Activated CD8-positive, alpha-beta memory T cell treated with anti-CD3 and anti-CD28 coated beads for 1 hour (primary cell): ENCODE measurements at places on chromosomes 13 and 19.
A peak's percentile ranks its signal among the peaks of the same experiment; 100 is the strongest.

GRCh38 chr13:99123101-99124045 is 77.3 kb upstream of the UBAC2 start:
- no peak for DNase-seq

DNA sequence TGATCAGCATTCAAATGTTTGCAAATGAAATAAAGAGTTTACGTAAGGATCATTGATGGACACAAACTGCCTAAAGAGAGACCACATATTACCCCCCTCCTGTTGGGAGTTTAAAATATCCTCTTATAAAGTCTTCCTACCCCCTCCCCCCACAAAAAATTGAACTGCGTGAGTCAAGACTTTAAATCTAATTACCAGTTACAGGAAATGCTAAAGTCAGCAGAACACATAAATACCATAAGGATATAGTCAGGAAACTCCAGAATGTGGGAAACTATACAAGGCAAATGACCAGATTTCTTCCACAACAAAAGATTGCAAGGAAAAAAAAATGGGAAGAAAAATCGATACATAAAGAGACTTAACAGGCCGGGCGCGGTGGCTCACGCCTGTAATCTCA is 44.4 kb upstream of the FARP1 start:
- DNase-seq, result no peak

DNA sequence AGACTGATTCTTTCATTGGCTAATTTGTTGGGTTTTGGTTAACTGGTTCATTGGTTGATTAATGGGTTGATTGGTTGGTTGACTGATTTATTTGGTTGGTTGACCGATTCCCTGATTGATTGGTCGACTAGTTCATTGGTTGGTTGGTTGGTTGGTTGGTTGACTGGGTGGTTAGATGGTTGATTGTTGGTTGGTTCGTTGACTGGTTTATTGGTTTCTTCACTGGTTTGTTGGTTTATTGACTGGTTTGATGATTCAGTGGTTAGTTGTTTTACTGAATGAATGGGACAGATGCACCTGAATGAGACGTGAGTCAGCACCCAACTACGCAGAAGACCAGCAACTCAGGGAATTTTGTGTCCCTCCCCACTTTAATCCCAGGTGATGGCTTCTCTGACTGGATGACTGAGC is 2.7 kb upstream of the NUP62 start:
- DNase-seq, result no peak

DNA sequence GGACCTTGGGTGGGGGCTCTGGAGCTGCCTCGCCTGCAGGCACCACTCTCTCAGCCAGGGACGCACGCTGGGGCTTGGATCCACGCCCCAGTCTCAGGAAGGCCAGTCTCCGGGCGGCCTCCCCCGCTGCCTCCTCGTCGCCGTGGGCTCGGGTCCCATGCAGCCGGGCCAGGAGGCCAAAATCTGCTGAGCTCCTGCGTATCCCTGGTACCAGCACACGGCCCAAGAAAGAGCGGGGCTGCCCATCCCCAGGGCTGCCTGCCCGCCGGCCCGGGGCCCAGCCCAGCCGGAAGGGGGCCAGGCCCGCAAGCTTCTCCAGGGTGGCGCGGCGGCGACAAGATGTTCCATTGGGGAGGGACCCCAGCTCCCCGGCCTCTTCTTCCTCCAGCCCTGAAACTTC is 6.7 kb downstream of the EXOC3L2 start:
- no peak for DNase-seq

- DNase-seq, result no peak
Measured at GRCh38 chr19:50717891-50718254, 1.7 kb downstream of the SHANK1 start.

- no peak for DNase-seq
Measured at GRCh38 chr13:40515702-40516101, 150.7 kb downstream of the FOXO1 start.

DNA sequence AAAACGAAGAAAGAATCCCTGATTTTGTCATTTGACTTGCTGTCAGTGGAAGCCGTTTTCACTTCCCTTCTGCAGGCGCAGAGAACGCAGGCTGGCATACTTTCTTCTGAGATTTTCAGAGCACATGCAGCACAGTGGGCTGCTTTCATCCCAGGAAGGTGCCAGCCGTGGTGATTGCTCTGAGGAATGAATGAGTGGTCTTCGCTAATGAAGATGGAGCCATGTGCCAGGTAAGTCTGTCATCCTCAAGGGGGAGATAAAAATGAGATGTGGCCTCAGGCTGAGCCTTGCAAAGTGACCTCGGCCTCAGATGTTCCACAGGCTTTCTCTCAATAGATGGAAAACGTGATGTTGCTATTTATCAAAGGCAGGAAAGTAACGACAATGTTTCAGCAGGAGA is 94.6 kb upstream of the FARP1 start:
- no peak for DNase-seq

GRCh38 chr19:45822716-45823115 is 7.6 kb upstream of the RSPH6A start:
- DNase-seq, result no peak

- DNase-seq, result no peak
Measured at GRCh38 chr19:53908935-53909415, at the start of gene CACNG7. TSS of gene CACNG7 (plus strand) at chr19:53909278. CDS start at chr19:53912832, 3,554 bp downstream.

- peak; percentile 18 for DNase-seq
Measured at GRCh38 chr19:41792513-41793413, 3.6 kb upstream of the CEACAM3 start.

- DNase-seq, result no peak
Measured at GRCh38 chr13:111398715-111399299, 78.4 kb downstream of the TEX29 start.

DNA sequence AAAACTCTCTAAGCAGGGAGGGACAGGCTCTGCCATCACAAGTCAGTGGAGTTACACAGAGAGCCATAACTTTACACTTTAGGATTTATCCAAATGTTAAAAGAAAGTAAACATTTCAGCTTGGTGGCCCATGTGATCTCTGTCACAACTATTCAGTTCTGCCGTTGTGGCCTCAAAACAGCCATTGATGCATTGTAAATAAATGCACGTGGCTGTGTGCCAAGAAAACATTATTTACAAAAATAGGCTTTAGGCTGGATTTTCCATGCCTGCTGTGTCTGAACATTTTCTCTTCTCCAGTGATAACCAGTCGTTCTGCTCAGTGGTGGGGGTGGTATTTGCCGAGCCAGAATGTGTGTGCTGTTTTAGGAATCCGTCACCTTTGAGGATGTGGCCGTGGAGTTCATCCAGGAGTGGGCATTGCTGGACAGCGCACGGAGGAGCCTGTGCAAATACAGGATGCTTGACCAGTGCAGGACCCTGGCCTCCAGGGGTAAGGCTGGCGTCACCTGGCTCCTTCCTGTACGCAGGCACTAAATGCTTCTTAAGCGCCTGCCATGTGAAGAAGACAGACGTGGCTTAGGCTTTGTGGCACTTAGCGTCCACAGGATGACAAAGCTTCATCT is 4.9 kb downstream of the ZNF333 start:
- DNase-seq, result no peak

GRCh38 chr13:98507282-98507797 is 69.6 kb downstream of the STK24 start:
- DNase-seq, result no peak

DNA sequence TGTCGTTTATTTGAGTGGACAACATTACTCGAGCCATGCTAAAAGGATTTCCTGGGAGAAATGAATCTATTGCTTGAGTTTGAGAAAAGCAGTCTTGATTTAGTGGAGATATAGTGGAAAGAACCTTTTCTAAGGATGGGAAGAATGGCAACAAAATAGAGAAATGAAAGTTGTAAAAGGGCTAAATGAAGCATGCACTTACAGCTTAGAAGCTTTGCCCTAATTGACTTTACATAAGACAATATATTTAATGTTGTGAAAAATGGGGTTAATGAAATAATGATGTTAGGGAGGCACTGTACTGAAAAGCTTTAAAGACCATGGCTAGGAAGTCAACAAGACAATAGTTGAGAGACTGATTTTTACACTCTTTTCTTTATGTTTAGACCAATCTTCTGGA is 35.4 kb downstream of the SLC10A2 start:
- no peak for DNase-seq

DNA sequence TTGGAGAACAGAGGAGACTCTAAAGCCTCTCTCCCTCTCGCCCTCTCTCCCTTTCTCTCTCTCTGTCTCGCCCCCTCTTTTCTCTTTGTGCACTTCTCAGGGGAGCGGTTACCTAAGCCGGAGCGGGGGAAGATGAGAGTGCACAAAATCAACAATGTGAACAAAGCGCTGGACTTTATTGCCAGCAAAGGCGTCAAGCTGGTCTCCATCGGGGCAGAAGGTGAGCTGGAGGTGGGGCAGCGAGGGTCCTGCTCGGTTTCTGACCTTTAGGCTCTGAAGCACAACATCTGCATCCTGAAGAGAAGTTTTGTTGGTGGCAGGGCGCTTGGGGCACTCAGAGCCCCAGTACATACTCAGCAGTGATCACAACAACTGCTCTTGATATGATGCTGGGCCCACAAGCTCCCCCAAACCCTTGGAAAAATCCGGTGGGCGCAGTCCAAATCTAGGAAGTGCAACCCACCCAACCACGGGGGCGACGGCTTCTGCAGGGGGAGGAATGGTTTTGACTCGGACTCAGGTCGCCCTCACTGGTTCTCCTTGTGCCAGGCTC is 43.3 kb downstream of the CAPN12 start:
- DNase-seq, result no peak

DNA sequence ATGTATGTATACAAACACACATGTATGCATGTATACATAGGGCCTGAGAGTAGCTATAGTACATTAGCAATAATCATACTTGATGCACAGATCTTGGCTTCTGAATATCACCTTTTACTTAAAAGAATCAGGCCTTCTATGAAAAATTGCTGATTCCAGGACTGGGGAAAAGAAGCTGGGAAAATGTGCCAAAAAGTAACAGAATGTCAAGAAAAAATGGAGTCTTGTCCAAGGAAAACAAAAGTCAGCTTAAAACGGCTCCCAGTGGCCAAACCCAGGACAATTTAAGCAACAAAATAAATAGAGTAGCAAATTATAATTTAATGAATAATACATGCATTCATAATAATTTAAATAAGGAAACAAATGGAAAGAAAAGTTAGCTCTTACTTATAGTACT is 2104.9 kb downstream of the PCDH9 start:
- no peak for DNase-seq

DNA sequence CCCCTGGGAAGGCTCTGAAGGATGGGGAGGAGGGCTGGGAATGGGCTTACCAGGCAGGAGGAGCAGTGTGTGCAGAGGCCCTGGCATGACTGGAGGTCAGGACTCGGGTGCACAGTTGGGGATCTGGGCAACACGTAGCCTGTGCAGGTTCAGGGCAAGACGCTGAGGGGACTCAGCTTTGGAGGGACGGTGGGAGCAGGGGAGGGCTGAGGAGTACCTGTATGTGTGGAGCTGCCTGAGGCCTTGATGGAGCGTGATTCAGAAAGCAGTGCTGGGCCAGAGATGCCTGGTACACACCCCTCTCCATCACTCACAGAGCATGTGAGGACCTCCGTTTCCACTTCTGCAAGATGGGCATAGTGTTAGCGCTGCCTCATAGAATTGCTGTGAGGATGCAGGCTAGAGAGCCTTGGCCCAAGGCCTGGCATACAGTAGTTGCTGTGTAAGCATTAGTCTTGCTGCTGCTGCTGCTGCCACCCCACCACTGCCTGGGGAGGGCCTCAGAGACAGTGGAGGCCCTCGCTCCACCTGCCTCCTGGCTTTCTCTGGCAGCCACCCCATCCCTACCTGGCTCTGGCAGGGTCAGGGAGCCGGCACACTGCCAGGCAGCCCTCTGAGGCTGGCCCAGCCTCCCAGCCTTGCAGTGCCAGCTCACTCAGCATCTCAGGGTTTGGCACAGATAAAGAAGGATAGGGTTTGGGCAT is 2.4 kb downstream of the PAK4 start:
- no peak for DNase-seq

DNA sequence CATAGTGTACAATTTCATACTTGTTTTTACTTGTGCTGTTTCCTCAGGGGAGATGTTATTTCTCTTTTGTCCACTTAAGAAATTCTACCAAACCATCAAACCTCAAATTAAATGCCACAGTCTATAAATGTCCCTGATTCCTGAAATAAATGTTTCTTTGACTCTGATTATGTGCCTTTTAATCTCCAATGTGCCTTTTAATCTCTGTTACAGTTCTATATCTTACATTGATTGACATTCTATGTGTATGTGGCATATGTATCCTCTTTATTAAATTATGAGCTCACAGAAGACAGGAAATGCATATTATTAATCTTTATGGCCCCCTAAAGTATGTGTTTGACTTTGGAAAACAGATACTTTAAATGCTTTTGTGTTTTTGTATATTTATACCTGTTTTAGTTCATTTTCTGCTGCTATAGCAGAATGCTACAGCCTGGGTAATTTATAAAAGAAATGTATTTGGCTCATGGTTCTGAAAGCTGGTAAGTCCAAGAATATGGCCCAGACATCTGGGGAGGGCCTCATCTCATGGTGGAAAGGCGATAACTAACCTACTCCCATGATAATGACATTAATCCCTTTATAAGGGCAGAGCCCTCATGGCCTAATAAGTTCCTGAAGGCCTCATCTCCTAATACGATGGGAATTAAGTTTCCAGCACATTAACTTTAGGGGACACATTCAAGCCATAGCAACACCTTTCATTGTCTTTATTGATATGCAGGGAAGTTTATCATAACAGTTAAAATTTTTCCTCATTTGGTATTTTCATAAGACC is 403.9 kb downstream of the LIG4 start:
- no peak for DNase-seq
